Stimulated activated CD4-positive, alpha-beta T cell treated with anti-CD3 and anti-CD28 coated beads, Interleukin-12 subunit alpha, Interleukin-12 subunit beta, amount 100 ng/mL, for 4 hours (primary cell): ENCODE measurements at places on chromosomes 13 and 19.
A peak's percentile ranks its signal among the peaks of the same experiment; 100 is the strongest.

GRCh38 chr13:52125547-52125946 is 3.3 kb downstream of the NEK5 start:
- DNase-seq = no peak

- no peak for DNase-seq
Measured at GRCh38 chr19:13646758-13647157, 117.6 kb upstream of the MRI1 start.

- no peak for DNase-seq
Measured at GRCh38 chr13:87821512-87821911, 150.3 kb downstream of the SLITRK5 start.

- DNase-seq = no peak
Measured at GRCh38 chr19:845707-846521, 5.1 kb downstream of the PRTN3 start.

GRCh38 chr13:29480893-29481525 is 114.5 kb downstream of the SLC7A1 start:
- DNase-seq = no peak

- DNase-seq = peak; percentile 53
Measured at GRCh38 chr19:8585894-8586750, 8.9 kb upstream of the MYO1F start.

DNA sequence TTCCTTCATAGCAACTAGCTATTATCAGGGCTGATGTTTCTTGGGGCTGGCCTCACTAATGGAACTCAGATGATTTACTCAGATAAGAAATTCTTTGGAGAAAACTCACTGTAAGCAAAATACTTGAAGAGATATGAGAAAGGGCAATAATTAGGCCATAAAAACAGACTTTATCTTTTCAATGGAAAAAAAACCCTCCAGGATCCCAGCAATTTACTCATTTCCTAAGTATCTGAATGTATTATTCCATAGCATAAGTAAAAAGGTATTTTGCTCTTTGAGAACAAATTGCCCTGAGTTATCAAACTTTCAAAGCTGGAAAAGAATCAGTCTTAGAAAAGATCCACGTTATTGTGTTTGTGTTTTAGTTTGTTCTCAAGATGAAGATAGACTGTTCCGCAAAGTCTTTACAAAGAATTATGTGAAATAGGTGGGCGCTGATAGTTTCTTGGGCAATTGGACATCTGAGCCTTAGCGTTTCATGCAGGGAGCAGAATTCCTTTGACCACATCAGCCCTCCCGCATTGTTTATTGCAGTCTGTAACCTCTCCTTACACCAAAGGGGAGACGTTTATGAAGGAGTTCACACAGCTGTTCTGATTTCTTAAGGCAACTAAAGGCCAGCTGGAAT is 29.1 kb upstream of the CSNK1A1L start:
- DNase-seq = no peak

DNA sequence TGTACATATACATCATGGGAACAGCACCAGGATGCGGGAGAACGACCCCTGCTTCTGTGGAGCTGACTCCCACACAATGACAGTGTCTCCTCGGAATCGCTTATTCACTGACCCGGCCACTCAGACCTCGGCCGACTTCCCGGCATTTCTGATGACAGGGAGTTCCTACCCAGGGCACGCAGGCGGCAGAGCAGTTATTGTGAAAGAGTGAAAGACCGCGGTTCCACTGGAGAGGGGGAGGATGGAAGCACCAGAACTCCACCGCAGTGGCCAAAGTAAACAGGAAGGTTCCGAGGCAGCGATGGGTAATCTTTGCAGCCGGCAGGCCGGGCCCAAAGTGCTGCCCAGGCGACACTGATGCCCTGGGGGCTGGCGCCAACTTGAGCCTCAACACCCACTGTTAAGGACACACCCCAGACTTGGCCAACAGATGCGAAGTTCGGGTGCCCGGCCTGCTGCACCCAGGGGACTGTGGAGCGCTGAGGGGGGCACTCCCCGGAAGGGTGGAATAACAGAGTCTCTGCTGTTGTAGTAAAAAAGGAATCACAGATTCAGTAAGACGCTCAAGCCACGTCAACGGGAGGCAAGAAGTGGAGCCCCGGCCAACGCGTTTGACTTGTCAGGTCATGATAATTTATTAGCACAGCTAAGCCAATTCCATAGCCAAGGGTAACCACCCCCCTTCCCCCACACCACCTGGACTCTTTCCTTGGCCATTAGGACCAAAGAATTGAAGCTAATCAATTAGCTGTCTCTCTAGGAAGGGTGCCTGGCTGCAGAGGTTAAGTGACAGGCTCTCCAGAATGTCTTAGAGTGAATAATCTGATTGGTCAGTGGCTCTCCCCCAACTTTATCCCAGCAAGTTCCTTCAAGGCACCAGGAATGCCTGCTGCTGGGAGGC is 5.8 kb downstream of the MLLT1 start:
- no peak for DNase-seq

GRCh38 chr13:23620613-23621315 is 50.6 kb downstream of the TNFRSF19 start:
- DNase-seq = no peak

DNA sequence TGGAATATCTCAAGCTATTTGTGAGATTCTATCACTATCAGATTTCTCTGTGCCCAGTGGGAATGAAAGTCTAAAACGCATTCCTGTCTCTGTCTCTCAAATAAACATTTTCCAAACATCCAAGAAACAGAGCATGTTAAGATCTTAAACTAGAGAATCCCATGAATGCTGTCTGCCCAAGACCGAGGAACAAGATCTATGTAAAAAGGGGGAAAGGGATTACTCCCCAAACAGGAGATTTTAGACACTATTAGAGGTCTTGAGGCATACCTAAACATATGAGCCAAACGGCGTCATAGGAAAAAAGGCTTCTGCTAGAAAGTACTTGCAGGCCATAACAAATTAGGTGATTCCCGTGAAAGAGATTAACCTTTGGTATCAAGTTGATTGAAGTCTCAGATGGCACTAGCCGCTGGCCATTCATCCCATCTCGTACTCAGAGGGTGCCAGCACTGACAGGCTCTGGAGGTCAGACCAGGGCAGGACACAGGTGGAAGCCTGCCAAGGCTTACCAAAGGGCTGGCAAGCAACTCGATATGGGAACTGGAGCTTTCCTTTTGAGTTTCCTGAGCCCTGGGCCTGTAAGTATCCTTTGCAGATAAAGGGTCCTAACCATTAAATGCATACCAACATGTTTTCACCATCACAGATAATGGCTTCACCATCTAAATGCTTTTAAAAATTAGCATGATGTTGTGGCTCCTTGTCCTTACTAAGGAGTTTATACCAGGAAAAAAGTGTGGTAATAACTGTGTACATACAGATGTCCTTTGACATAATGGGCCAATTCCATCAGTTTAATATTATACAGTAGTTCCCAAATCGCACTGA is 225.2 kb downstream of the FOXO1 start:
- DNase-seq = no peak

- DNase-seq = peak; percentile 53
Measured at GRCh38 chr13:99434258-99434788, 66.9 kb upstream of the TM9SF2 start.

GRCh38 chr13:74575729-74576125 is 441.5 kb upstream of the KLF12 start:
- DNase-seq = peak; percentile 38

DNA sequence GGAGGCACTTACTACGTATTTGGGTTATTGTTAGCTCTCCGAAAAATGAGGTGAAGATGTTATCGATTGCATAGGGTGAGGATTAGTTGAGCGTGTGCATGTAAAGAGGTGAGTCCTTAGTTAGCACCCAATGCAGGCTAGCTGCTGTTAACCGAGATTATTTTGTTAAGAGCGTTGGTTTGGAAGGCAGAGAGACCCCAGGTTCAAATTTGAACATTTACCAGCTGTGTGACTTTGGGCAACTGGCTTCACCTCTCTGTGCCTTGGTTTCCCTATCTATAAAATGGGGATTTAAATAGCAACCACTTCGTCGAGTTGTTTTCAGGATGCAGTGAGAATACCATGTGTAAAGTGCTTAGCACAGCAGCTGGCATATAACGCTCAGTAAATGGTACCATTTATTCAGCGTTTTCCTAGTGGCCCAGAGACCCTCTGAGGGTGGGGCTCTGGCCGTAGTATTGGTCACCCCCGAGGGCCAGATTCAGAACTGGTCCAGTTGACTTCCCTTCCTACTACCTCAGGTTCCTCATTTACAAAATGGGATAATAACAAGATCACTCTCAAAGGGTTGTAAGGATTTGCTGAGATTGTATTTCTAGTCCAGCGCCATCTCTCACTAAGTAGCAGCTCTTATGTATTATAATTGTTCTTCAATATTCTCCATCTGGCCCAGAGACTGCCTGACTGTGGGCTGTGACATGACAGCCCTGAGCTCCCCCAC is 887 bp downstream of the SIPA1L3 start:
- no peak for DNase-seq

DNA sequence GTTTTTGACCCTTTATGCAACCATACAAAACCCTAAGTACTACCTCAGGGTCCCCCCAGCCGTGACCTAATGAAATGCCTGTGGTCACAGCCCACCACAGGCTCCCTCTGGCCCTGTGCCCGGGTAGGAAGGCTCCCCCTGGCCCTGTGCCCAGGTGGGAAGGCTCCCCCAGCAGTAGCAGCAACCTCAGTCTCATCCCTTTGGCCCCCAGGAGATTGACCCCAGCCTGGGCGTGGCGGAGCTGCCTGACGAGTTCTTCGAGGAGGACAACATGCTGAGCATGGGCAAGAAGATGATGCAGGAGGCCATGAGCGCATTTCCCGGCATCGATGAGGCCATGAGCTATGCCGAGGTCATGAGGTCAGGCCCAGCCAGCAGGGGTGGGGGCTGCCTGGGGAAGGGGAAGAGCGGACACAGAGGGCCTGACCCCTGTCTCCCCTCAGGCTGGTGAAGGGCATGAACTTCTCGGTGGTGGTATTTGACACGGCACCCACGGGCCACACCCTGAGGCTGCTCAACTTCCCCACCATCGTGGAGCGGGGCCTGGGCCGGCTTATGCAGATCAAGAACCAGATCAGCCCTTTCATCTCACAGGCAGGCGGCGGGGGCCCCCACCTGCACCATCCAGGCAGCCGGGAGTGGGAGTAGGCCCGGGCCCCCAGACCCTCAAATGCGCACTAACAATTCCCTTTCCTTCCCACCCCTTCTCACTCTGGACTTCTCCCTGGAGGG is 6.3 kb upstream of the BEST2 start:
- no peak for DNase-seq

DNA sequence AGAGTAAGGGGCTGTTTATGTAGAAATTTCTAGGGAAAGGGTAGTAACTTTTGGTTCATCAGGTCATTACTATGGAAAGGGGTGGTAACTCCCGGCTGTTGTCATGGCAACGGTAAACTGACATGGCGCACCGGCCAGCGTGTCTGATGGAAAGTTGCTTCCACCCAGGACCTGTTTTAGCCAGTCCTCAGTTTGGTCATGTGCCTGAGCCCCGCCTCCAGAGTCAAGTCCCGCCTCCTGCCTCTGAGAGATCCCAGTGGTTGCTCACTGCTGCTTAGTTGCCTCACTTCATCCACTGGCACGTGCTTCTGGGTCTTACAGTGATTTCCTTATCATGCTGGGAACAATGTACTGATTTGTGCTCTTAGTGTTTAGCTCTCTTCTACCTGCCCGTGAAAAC is 455.2 kb upstream of the ZNF507 start:
- DNase-seq = no peak

DNA sequence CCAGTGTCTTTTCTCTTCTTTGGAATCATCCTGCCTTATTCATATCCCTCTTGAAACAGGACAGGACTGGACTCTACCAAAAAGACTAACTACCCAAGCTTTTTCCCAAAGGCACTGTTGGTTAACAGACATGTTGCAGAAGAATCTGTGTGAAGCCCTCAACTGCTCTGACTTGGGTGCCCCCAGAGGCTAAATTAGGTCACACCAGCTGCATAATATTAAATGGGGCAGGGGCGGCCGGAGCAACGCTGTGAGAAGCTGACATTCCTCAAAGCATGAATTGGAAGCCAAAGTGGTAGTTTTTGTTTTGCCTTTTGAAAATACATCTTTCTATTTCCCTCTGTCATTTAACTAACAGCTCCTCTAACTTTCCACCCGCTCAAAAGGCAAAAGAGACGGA is 185.9 kb downstream of the LHFPL6 start:
- DNase-seq = no peak

GRCh38 chr13:68940049-68940448 is 1167.6 kb upstream of the ATXN8OS start:
- DNase-seq = no peak

DNA sequence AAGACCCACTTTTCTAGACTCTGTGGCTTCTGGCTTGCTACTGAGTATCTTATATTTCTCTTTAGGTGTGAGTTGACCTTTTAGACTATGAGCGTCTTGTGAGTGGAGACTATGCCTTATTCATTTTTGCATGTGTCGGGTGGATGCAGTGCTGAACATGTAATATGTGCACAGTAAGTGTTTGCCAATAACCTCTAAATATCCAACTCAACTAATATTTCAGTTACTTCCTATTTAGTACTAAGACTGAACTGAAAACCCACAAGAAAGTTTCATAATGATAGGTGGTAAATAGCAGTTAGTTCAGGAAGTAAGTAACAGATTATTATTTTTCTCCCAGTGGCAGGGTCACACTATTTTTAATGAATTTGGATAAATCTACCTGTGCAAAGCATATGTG is 269.3 kb downstream of the KCNRG start:
- no peak for DNase-seq

DNA sequence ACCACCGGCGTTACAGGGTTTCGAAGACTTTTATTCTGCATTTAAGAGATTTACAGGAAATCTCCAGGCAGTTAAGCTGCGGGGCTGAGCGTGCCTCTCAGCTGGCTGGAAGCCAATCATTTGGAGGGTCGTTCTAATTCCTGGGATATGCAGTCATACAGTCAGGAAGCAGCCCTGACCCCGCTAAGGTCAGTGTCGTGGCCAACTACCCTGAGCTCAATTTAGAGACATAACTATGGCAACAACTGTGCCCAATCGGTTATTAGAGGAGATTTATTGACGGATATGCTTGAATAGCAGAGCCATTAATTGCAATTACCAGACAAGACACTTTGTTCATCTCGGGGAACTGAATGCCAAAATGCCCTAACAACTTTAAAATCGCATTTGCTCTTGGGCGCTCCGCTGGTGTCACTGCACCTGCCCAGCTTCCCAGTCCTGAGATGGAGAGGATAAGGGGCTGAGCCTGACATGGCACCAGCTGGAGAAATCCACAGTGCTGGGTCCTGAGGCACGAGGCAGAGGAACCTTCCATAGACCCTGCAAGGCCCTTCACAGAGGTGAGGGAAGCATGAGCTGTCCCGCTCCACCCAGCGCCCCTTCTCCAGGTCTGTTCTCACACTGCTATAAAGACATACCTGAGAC is 15.1 kb upstream of the ZNF507 start:
- no peak for DNase-seq
